ENCODE measurements at places on chromosomes 5 and 9. TPM values are rescaled to one million over a fixed set of nuclear protein-coding genes. Genes with fewer than 3 reads are reported as not detected.
A peak's percentile ranks its signal among the peaks of the same experiment; 100 is the strongest.

Gene ZNF462
- polyA plus RNA-seq: 8.6 TPM

Gene OLFML2A
- 2.2 TPM for polyA plus RNA-seq

Gene CBY3
- not detected for polyA plus RNA-seq

Gene TMEM215
- not detected for polyA plus RNA-seq

Gene CCDC187
- 0.75 TPM for polyA plus RNA-seq

Gene IRX1
- polyA plus RNA-seq: 15.9 TPM

Gene TAF9
- 112 TPM for polyA plus RNA-seq

GRCh38 chr5:133905424-133905823 lies 63.0 kb downstream of the C5orf15 start:
- peak; percentile 37 for DNase-seq

GRCh38 chr9:38282756-38283155 lies 109.7 kb upstream of the ALDH1B1 start:
- DNase-seq: no peak

GRCh38 chr5:83378624-83379289 lies 92.8 kb upstream of the VCAN start:
- no peak for DNase-seq

- peak; percentile 42 for DNase-seq
Measured at GRCh38 chr5:61525512-61526206, 193.6 kb downstream of the ZSWIM6 start.

DNA sequence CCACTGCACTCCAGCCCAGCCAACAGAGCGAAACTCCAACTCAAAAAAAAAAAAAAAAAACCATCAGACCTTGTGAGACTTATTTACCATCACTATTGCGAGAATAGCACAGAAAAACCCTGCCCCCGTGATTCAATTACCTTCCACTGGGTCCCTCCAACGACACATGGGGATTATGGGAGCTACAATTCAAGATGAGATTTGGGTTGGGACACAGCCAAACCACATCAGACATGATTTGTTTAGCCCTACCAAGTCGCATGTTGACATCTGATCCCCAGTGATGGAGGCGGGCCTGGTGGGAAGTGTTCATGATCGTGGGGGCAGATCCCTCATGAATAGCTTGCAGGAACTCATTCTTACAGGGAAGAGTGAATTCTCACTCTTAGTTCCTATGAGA lies 26.6 kb downstream of the MYO10 start:
- no peak for DNase-seq

All from hepatocyte (in vitro differentiated cells).